ENCODE measurements at places on chromosomes 16 and 17.

GRCh38 chr17:79042421-79043190 lies 18.6 kb downstream of the C1QTNF1 start:
- DNase-seq: peak; percentile 66

DNA sequence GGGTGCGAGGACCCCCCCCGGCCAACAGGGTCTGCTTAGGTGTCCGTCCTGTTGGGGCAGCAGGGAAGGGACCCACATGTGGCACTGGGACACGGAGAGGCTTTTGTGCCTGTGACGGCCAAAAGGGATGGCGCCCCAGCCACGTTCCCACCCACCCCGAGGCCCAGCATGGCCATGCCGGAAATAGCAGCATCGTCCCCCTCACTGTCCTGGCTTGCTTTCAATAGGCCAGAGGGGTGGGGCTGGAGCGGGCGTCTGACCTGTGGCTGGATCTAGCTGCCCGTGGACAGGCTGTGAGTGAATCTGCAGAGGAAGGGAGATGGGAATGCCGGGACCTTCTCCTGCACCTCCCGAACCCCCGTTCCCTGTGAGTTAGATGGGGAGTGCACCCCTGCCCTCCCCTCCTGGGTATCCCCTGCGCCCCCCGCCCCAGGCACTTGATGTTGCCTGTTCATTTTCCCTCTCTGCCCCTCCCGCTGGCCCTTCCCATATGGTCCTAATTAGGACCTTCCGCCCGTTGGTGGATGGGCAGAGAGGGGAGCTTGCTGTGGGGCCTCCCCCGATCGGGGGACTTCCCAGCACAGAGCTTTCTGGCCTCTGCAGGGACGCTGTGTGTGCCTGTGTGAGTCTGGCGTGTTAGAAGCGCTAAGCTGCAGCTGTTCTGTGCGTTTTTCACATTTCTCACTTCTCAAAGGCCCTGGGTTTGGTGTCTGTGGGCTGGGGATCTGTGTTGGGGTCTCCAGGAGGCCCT lies 292.8 kb downstream of the SEC14L1 start:
- no peak for DNase-seq

GRCh38 chr16:53504665-53505064 lies 1.7 kb upstream of the AKTIP start:
- DNase-seq: no peak

GRCh38 chr17:8438441-8438840 lies 2.8 kb downstream of the NDEL1 start:
- DNase-seq: no peak

All from T1000 (cell line).